ENCODE measurements at places on chromosomes 7 and 10.

DNA sequence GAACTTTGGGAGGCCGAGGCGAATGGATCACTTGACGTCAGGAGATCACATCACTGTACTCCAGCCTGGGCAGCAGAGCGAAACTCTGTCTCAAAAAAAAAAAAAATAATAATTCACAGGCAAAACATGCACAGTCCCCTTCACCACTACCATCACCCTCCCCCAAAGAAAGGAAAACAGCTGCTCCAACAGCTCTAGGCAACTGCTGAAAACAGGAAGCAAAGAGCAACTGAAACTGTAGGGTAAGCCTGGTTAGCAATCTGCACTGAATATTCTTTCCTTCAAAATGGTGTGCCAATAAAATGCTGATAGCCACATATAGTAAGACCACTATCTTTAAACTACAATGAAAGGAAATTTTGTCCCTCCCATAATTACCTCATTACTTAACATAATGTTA is 11.8 kb downstream of the NT5C2 start:
- no peak for DNase-seq
- no peak overlapping the region for H3K27ac ChIP-seq
- no peaks in the 10 kb centered on the region for H3K36me3 ChIP-seq
- no peak overlapping the region for H3K4me3 ChIP-seq
- H3K4me1 ChIP-seq = peaks cover 23% of the 10 kb centered on the region

DNA sequence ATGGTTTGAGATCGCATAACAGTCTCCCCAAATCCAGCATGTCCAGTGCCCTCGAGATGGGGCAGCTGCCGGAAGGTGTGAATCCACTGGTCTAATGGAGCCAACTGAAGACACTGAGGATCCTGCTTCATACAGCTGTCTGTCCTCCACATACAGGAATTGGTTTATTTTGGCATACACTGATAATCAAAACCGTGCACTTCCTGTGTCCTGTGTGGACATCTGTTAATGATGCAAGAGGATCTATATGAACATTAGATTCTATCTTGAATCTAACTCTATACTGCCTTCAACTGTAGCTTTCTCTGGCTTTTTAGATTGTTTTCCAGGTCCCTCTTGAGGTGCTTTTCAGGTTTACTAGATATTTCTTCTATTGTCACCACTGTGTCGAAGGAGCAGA is 3.0 kb upstream of the JAZF1 start:
- no peak overlapping the region for H3K27ac ChIP-seq
- peaks cover 10% of the 10 kb centered on the region for H3K4me1 ChIP-seq
- peaks cover 7% of the 10 kb centered on the region for H3K27me3 ChIP-seq
- no peak overlapping the region for H3K4me3 ChIP-seq

DNA sequence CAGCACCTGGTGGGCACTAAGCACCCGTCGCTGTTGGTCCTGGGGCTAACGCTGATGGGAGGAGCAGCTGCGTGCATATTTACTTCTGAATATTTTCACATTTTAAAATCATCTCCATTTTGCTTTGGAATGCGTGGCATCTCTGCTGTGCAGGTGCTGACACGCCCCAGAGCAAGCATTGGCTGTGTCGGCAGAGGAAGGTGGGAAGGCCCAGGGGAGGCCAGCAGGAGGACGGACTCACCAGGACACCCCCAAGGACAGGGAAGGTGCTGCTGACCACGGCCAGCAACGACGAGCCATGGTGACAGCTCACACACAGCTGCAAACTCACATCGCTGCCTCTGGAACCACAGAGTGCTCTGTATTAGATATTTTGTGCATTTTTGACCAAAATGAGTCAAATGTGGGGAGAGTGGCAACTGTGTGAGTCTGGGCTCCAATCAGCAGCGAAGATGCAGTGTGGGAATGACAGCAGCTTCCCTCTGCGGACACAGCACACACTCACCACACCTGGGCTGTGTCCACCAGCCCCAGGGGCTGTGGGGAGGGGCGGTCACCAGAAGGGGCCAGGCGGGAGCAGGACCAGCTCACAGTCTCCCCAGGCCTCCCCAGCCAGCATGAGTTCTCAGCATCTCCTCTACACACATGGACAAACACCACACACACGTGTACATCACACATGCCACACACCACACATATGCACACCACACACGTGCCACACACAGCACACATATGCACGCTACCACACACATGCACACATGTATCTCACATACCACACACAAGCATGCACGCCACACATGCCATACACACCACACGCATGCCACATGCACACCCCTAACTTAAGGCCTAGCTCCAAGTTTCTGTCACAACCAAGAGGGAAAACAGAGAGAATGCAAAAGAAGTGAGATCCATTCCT is 58.2 kb downstream of the PTPRN2 start:
- H3K4me3 ChIP-seq = no peak overlapping the region
- H3K36me3 ChIP-seq = no peaks in the 10 kb centered on the region
- no peaks in the 10 kb centered on the region for H3K4me1 ChIP-seq
- peak overlapping the region; percentile 21 for H3K27ac ChIP-seq

GRCh38 chr10:7443036-7443435 is 32.2 kb upstream of the SFMBT2 start:
- peaks cover 26% of the 10 kb centered on the region for H3K27me3 ChIP-seq
- H3K27ac ChIP-seq = no peak overlapping the region
- DNase-seq = no peak
- H3K4me3 ChIP-seq = no peak overlapping the region
- H3K4me1 ChIP-seq = peaks cover 9% of the 10 kb centered on the region
- no peaks in the 10 kb centered on the region for H3K36me3 ChIP-seq

GRCh38 chr7:23349484-23350157 is 50.5 kb downstream of the MALSU1 start:
- no peak for DNase-seq
- peaks cover 20% of the 10 kb centered on the region for H3K27me3 ChIP-seq
- peaks cover 3% of the 10 kb centered on the region for H3K36me3 ChIP-seq
- H3K4me3 ChIP-seq = no peak overlapping the region
- no peak overlapping the region for H3K27ac ChIP-seq

DNA sequence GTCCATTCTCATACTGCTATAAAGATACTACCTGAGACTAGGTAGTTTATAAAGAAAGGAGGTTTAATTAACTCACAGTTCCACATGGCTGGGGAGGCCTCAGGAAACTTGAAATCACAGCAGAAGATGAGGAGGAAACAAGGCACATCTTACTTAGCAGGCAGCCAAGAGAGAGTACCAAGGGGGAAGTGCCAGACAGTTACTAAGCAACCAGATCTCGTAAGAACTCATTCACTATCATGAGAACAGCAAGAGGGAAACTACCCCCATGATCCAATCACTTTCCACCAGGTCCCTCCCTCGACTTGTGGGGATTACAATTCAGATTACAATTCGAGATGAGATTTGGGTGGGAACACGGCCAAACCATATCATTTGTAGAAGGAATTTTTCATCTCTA is 36.3 kb downstream of the NHLRC2 start:
- peaks cover 7% of the 10 kb centered on the region for H3K4me1 ChIP-seq
- DNase-seq = no peak
- H3K4me3 ChIP-seq = no peak overlapping the region
- no peaks in the 10 kb centered on the region for H3K27me3 ChIP-seq

- no peaks in the 10 kb centered on the region for H3K27me3 ChIP-seq
- peaks cover 2% of the 10 kb centered on the region for H3K36me3 ChIP-seq
- no peak overlapping the region for H3K27ac ChIP-seq
- H3K4me3 ChIP-seq = no peak overlapping the region
Measured at GRCh38 chr7:133591704-133592340, 338.9 kb downstream of the EXOC4 start.

DNA sequence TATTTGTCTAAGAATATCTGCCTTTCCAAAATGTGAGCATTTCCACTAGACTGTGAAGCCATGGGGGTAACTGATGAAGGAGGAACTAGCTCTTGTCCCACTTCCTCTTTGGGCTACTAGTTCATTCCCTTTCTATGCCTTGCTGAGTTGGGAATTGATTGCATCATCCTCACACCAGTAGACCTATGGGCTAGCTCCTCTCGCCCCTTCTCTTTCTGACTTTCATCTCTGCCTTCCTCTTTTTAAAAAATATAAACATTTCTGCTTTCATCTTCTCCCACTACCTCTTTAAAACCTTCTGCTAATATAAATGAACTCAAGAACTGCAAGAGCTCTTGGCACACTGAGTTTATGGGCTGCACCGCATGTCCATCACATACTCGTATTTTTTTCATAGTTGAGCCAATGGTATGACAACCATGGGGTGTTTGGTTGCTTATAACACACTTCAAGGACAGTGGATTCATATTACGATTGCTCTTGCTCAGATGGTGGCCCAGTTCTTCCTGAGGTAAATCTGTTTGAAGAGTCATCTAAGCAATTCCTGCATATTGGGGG is 182.0 kb downstream of the REEP3 start:
- H3K4me3 ChIP-seq = no peak overlapping the region
- H3K27me3 ChIP-seq = no peaks in the 10 kb centered on the region
- no peak overlapping the region for H3K27ac ChIP-seq
- DNase-seq = no peak

DNA sequence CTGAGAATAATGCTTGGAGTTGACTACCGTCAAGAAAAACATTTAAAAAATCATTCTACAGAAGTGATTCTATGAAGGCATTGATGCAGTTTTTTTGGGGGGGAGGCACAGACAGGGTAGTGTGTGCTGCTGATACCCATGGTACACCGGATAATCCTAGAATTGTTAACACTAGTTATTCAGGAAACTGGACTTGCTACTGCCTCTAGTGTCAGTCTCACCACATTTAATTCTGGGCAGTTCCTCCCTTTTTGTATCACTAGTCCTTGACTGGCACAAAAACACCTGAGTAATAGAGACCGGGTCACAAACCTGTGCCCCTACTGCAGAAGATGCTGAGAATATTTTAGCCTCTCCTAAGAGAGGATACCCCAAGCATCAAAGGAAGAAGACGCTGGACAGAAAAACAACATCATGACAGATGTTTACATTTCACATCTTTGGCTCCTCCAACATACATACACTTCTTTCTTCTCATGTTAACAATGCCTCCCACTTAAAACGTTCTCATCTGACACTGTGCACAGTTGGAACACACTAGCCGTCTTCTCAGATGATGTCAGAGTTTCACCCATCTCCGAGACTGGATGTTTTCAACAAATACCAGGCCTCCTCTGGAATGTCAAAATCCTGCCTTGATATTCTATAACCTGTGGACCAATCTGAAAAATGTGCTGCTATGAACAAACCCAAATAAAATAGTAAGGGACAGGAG is 13.1 kb upstream of the TCAF1 start:
- no peak overlapping the region for H3K27ac ChIP-seq
- H3K4me1 ChIP-seq = no peaks in the 10 kb centered on the region
- H3K4me3 ChIP-seq = no peak overlapping the region
- DNase-seq = no peak

GRCh38 chr7:146740039-146740438 is 623.4 kb downstream of the CNTNAP2 start:
- no peaks in the 10 kb centered on the region for H3K36me3 ChIP-seq
- no peak overlapping the region for H3K27ac ChIP-seq
- no peak overlapping the region for H3K4me3 ChIP-seq
- no peak for DNase-seq
- H3K27me3 ChIP-seq = no peaks in the 10 kb centered on the region

DNA sequence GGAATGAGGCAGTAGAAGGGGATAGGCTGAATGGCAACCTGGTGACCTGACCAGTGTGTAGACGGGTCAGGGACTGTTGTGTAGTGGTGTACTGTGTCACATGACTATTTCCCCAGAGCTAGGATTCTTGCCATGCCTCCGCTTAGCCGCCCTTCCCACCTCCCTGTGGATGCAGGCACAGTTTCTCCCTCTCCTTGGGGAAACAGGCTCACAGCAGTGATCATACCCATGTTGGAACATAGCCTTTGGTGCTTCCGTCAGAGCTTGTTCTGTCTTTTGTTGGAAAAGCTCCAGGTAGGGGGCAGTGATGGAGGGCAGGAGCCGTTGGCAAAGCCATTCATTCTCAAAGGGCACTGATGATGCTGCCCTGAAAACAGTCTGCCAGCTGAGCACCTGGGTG is 44.3 kb downstream of the OGDH start:
- H3K4me3 ChIP-seq = no peak overlapping the region
- H3K36me3 ChIP-seq = peaks cover 4% of the 10 kb centered on the region
- peaks cover 1% of the 10 kb centered on the region for H3K4me1 ChIP-seq
- peak overlapping the region; percentile 32 for H3K27ac ChIP-seq
- no peaks in the 10 kb centered on the region for H3K27me3 ChIP-seq

DNA sequence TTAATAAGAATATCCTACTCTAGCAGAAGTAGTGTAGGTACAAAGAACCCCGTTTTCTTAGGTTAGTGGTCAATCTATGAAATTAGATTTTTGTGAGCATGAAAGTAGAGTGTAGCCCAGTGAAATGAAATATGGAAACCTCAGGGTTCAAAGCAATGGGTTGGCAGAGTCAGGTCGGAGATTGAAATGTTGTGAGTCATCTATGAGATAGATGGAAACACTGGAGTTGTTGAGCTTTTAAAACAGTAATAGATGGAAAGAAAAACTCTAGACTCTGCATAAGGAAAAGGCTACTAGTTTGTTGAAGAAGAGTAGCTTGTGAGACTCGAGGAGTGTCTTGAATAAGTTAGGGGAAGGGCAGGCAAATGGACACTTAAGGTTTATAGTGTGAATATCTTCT is 251.9 kb downstream of the EXOC4 start:
- peaks cover 2% of the 10 kb centered on the region for H3K36me3 ChIP-seq
- H3K27me3 ChIP-seq = no peaks in the 10 kb centered on the region
- DNase-seq = no peak

GRCh38 chr7:12436896-12437535 is 33.4 kb upstream of the VWDE start:
- no peak for DNase-seq
- peaks cover 27% of the 10 kb centered on the region for H3K27me3 ChIP-seq
- H3K4me3 ChIP-seq = no peak overlapping the region
- peaks cover 4% of the 10 kb centered on the region for H3K4me1 ChIP-seq

- H3K36me3 ChIP-seq = no peaks in the 10 kb centered on the region
- DNase-seq = no peak
- no peaks in the 10 kb centered on the region for H3K4me1 ChIP-seq
- peaks cover 27% of the 10 kb centered on the region for H3K27me3 ChIP-seq
- H3K4me3 ChIP-seq = no peak overlapping the region
Measured at GRCh38 chr10:117718986-117719920, 176.7 kb downstream of the EMX2 start.

GRCh38 chr7:135109976-135110375 is 37.9 kb upstream of the TMEM140 start:
- no peak overlapping the region for H3K27ac ChIP-seq
- no peaks in the 10 kb centered on the region for H3K4me1 ChIP-seq
- H3K36me3 ChIP-seq = peaks cover 5% of the 10 kb centered on the region

DNA sequence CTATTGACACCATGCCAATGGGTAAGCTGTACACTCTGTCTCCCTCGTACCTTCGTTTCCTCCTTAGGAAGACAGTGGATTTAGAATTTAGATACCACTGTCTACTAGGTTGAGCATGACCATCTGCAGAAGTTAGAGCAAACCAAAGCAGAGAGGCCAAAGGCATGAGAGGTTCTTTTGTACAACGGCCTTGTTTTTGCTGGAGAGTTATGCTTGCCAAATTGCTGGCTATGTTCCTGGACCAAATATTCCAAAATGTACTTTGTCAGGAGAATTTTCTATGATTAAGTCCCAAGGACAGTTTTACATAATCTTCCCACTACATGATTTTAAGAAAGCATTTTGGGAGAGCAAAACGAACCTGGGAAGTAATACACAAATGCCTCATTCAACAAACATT is 47.9 kb upstream of the PLCE1 start:
- H3K4me3 ChIP-seq = no peak overlapping the region
- H3K27ac ChIP-seq = no peak overlapping the region
- H3K4me1 ChIP-seq = no peaks in the 10 kb centered on the region
- H3K36me3 ChIP-seq = peaks cover 5% of the 10 kb centered on the region
- no peaks in the 10 kb centered on the region for H3K27me3 ChIP-seq

Data from T-helper 17 cell (primary cell).